CD4-positive, alpha-beta memory T cell (primary cell): ENCODE measurements at places on chromosomes 1 and 21.

DNA sequence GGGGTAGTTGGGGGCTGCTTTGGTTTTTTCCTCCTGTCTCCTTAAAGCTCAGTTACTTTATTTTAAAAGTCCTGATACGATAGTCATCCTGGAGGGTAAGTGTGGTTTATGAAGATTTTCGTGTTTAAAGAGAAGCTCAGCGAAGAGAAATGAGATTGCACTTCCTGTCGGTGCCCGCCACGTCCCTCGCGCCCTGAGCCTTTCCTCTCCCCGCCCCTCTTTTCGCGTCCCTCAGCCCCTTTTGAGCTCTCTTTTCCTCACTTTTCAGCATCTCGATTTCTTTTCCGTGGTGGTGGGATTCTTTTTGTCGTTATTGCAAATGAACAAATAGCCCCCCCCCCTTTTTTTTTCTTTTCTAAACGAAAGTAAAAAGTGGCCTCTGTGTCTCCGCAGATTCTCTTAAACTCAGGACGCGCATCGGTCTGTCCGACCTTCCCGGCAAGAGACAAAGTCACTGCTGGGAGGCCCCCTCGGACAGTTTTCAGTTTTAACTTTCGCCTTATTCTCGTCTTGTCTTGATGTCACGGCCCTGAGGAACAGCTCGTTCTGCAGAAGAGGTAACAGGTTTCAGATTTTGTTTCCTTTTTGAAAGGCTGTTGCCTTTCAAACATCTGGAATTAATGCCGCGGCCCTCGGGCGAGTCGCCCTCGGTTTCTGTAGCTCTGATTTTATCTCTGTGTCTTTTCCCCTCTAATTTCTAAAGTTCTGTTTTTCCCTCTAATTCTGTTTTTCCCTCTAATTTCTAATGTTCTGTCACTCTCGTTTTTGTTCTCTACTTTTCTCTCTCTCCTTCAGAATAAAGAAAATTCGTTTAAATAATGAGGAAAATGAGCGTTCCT is 1.0 kb upstream of the DMRTA2 start:
- DNase-seq: no peak

DNA sequence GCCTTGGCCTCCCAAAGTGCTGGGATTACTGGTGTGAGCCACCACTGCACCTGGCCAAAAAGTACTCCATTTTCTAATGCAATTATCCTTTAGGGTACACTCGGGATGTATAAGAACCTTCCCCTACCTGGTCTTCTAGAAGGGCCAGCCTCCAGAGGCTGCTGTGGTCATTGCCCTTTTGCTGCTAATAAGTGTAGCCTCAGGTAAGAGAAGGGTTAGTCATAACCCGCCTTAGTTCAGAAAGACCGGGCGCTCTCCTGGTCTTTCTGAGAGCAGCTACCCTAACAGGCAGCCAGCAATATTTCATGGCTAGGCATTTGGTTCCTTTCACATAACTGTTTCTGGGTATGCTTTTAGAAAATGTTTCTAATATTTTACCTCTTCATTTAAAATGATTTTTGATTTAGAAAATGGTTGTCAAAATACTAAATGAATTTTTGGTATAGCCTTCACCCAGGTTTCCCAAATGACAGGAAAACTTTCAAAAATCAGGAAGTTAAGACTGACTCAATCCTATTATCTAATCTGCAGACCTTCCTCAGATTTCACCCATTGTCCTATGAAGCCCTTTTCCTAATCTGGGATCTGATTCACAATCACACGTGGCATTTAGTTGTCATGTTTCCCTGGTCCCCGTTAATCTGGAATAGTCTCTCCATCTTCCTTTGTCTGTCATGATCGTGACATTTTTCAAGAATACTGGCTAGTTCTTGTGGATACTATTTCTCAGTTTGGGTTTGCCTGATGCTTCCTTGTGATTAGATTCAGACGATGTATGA is 479.0 kb downstream of the SIPA1L2 start:
- DNase-seq: no peak

DNA sequence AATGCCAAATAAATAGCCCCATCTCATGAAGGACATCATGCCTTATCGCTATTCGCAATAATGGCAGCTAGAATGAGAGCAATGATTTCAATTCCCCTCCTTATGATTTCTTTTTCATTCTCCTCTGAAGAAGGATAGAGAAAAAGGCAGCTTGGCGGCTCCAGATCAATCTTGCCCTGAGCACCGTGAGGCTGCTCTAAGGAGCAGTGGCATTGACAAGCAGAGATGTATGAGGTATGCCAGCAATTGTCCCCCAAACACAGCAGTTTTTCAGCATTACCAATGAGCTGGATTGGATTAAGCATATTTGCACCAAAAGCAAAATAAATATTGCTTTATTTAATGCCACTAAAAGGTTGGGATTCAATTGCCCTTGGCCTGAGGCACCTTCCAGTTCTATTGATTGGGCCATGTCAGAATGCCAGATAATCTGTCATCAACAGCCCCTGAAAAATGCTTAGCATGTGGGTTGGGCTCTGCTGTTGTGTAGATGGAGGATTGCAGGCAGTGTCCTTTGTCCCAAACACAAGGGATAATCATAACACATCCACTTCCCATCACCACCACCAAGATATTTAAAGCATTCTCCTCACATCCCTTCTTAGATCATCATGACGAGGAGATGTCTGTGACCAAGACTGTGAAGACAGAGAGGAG is 135.7 kb downstream of the BEND5 start:
- no peak for DNase-seq

- no peak for DNase-seq
Measured at GRCh38 chr1:235532360-235532759, 28.1 kb upstream of the B3GALNT2 start.

DNA sequence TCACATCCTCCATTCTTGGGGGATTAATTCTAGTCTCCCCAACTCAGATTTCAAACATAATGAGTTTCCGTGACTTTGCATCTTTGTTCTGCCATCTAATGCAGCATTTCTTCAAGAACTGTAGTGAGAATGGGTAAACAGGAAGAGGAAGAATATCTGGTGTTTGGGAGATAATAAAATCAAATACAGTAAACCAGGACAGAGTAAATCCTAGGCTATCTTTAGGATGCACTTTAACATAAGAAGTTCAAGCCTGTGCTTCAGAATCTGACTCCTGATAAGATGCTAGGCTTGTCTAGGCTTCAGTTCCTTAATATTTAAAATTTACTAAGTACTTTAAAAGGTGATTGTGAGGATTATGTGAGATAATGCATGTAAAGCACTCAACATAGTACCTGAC is 27.9 kb downstream of the PATJ start:
- DNase-seq: no peak

DNA sequence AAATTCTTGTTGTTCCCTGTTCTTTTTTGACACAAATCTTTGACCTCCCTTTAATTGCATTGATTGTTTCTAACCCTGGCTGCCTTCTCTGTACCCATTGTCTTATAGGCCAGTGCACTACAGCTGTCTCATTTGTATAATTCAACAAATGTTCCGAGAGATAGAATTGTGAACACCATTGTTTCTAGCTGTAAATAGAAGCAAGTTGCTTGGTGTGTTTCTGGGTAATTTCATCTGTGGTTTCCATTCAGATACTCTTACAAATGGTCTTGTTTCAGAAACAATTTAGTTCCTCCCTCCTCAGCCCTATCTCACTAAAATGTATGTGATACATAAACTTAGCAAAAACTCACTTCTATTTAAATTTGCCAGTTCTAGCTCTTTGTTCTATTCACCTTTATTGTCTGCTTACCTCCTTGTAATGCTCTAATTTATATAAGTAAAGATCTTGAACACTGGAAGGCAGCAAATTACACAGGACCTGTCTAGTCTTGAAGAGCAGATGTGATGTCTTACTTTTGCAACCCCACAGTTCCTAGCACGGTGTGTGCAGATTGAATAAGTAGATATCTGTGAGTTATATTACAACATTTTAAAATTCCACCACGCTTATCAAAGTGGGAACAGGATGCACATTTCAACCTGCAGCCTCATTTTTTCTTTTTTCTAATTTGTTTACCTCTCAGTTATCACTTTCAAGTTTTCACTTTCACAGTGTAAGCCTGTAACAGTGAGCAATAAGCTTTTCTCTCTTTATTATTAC is 515.6 kb upstream of the ZP4 start:
- DNase-seq: no peak

DNA sequence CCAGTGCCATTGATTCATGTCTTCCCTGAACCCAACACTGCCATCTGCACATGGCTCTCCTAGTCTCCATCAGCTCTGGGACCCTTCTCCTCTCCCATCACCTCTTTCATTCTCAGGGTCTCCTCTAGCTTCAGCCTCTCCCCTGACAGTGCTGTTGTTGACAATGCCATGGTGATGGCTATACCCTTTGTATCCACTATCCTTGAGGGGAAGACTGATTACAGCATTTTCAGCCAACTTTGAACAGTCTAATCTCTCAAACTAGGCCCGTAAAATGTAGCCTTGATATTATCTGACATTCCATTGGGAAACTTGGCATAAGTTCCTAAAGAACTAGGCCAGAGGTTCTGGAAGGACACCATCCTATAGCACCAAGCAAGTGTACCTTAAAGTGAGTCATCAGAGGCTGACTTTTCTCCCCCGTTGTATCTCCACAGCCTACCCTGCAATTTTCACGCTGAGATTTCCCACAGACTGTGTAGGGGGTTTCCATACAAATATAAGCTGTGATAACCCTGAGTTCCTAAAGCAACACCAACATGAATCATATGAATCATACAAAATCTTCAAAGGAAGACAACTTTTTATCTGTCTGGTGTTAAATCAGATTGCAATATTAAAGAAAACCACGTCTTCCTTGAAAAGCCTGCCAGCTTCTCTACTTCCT is 5.8 kb downstream of the HAO2 start:
- no peak for DNase-seq

DNA sequence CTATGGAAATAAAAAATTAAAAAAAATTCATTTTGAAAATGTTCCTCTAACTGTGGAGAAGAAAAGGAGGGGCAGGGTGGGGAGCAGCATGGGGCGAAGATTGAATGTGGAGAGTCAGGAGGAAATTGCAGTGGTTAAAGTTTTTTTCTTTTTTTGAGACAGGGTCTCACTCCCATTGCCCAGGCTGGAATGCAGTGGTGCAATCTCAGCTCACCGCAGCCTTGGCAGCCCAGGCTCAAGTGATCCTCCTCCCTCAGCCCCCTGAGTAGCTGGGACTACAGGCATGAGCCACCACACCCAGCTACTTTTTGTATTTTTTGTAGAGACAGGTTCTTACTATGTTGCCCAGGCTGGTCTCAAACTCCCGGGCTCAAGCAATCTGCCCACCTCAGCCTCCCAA is 67.6 kb downstream of the ADSS2 start:
- DNase-seq: no peak

DNA sequence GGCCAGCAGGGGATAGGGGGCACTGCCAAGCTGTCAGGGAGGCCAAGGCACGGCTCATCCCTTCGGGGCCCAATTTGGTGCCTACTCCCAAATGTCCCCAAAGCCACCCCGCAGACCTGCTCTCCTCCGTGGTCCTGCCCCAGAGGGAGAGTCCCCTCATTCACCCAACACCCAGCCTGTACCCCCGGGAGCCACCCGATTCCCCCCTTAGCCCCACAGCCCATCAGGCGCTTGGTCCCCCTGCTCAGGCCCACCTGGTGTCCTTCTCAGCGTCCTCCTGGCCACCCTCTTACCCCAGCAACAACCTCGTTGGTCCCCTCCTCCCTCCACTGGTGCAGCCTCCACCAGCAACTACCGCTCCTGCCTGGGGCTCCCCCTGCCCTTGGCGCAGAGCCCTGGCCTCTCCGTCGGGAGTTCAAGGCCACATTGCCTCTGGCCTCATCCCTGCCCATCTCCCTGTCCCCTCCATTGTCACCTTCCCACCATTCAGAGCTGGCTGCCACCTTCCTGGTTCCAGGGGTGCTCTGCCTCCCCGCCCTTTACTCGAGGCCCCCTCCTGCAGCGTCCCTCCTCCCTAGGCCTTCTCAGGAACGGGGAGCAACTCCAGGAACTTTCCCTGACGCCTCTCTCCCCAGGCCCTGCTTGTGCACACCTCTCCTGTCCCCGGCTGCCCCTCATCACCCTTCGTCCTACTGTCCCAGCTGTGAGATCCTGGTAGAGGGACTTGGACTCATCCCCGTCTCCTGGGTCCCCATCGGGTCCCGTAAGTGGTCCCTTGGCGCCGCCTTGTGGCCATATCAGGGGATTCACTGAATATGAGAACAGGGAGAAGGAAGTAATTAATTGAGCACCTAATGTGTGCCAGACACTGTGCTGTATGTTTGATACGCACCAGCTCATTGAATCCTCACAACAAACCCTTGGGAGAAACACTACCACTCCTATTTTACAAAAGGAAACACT is 73.9 kb downstream of the RAP1GAP start:
- DNase-seq: peak; percentile 4

GRCh38 chr1:160682983-160683865 is 28.4 kb downstream of the CD48 start:
- DNase-seq: peak; percentile 49

- no peak for DNase-seq
Measured at GRCh38 chr1:235342039-235342438, 13.7 kb downstream of the GGPS1 start.
